ENCODE measurements at places on chromosomes 5 and 9.
A peak's percentile ranks its signal among the peaks of the same experiment; 100 is the strongest.

- DNase-seq, result peak; percentile 85
Observed at GRCh38 chr5:148972974-148973374, 89.9 kb downstream of the SH3TC2 start.

DNA sequence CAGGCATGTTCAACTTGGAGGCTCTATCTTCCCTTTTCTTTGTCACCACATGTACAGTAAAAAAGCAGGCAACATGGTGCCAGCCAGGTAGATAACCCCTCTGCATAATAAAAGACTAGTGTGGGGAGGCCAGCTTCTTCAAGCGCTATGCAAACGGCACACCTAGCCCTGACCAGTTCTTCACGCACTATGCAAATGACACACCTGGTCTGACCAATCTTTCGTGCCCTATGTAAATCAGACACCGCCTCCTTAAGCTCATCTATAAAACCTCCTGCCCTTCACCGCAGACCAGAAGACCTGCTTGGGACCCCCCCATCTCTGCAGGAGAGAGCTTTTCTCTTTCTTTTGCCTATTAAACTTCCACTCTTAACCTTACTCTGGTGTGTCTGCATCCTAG, 28.1 kb upstream of the UGCG start:
- no peak for DNase-seq

GRCh38 chr5:68452286-68452685, 236.7 kb downstream of the PIK3R1 start:
- DNase-seq, result no peak

GRCh38 chr9:107906074-107906473, 416.5 kb upstream of the KLF4 start:
- peak; percentile 13 for DNase-seq

- DNase-seq, result no peak
Observed at GRCh38 chr9:108535526-108535925, 320.3 kb downstream of the ACTL7B start.

DNA sequence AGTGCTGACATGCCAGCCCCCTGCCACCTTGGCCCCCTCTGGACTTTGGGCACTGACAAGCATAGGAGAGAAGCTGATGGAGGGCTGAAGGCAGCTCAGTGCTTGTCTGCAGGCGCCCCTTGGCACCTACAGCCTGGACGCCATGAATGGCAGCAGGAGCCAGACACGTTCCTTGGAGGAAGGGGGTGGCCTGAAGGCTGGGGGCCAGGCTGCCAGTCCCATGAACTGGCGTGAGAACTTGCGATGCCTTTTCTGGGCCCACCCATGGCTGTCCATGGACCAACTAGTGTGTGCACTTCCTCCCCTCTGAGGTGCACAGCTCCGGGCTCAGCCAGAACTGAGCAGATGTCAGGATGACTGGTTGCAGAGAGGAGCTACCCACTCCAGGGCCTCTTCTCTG, 99.0 kb upstream of the RANBP6 start:
- no peak for DNase-seq

DNA sequence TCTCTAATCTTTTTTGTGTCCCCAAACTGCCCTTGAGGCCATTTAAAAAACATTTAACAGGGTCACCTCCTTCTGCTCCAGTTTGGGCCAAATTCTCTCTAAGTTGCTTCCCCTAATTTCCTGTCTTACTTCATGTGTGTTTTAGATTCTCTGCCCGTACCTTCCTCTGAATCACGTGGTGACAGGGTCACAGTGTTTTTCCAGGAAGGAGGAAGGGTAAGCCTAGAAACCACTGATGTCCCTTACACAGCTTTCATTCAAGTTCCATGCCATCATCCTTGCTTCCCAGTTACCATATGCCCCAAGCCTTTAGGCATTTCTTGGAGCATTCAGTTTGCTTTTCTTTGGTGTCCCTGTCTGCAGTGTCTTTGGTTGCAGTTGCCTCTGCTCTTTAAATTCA, 42.4 kb upstream of the MACIR start:
- DNase-seq, result peak; percentile 39

DNA sequence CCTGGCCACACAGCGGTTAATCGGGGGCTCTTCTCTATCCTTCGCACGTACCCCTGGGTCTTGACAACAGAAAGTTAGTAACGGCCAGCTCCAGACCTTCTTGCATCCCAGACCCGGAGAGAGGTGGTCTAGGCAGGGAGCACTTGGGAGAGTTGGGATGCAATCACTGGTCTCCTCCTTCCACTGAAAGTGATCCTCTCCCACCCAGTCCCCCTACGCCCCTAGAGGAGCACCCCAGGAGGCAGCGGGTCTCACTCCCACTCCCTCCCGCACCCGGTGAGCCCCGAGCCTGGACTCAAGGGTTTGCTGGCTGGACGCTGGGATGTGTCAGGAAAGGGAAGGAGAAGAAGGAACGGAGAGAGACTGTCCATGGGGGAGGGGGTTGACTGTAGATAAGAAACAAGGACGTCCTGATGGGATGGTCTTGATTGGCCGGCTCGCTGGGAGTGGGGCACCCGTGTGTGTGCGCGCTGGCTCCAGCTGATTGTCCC, 2.0 kb downstream of the RORB start:
- DNase-seq, result no peak

- no peak for DNase-seq
Observed at GRCh38 chr5:61389609-61390008, 57.6 kb downstream of the ZSWIM6 start.

- DNase-seq, result no peak
Observed at GRCh38 chr5:126454535-126454934, 31.3 kb downstream of the GRAMD2B start.

- DNase-seq, result no peak
Observed at GRCh38 chr5:82387001-82387818, 109.1 kb upstream of the RPS23 start.

DNA sequence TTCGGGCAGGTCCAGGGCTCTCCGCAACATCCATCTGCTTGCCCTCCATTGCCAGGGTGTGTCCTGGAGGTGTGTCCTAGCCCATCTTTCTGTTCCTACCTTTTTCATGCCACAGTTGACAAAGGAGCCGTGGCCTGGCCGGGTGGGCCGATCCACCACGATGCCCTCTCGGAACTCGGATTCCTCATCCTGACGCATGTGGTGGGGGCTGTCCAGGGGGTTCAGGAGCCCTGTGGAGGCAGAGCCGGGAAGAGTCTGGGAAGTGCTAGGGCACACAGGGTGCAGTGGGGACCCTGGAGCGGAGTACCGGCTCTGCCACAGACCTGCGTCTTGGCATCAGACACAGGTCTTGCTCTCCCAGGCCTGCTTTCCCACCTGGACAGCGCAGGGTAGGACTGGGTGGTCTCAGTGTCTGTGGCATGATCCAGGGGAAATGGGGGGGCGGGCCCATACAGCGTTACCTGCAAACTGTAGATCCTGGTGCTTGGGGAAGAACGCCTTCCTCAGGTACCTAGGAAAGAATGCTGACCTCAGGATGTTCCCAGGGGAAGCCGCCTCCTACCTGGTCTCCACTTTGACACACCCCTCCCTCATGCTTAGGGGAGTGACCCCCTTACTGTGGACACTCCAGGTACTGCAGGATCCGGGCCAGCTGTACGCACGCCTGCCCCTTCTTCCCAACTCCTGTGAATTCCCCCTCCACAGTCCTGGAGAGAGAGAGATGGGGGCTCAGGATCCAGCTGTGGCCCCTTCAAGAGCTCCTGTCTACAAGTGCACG, 3.5 kb downstream of the SPOUT1 start:
- no peak for DNase-seq

- peak; percentile 42 for DNase-seq
Observed at GRCh38 chr9:72788966-72789735, 163.7 kb downstream of the ALDH1A1 start.

DNA sequence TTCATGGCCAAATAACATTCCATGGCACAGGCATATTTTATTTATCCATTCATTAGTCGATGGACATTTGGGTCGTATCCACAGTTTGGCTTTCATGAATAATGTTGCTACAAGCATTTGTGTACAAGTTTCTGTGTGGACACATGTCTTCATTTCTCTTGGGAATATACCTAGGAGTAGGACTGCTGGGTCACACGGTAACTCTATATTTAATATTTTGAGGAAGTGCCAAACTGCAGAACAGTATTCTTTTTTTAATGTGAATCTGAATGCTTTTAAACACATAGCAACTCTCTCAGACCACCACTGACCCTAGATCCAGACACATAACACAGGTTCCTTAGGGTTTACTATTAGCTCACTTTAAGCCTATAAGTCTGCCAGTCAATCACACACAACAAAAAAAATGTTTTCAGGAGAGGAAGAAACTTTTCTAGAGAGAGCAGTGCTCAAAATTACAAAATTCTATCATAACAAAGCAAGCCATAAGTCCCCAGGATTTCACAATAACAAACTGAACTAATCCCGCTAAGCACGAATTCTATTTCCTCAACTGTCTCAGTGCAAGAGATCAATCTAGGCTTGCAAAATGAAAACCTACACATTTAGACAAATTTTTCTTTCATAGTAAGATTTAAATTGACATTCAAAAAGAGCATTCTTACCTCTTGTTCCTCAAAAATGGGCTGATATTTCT, 41.8 kb upstream of the GABBR2 start:
- DNase-seq, result no peak

DNA sequence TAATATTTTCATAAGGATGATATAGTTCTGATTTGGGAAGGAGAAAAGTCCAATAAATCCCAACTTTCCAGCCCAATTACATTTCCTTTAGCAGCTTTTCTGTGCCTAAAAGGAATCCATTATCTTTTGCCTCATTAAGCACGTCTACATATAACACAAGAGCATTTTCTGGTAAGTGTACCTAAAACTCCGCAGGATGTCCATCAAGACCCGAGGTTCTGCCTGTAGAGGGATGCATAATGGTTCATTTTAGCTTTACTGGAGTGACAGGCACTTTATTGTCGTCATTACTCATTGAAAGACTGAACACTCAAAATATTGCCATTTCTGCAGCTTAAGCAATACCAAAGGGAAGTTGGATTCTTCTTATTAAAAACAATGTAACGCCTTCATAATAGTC, 669.0 kb downstream of the PRELID2 start:
- DNase-seq, result no peak

DNA sequence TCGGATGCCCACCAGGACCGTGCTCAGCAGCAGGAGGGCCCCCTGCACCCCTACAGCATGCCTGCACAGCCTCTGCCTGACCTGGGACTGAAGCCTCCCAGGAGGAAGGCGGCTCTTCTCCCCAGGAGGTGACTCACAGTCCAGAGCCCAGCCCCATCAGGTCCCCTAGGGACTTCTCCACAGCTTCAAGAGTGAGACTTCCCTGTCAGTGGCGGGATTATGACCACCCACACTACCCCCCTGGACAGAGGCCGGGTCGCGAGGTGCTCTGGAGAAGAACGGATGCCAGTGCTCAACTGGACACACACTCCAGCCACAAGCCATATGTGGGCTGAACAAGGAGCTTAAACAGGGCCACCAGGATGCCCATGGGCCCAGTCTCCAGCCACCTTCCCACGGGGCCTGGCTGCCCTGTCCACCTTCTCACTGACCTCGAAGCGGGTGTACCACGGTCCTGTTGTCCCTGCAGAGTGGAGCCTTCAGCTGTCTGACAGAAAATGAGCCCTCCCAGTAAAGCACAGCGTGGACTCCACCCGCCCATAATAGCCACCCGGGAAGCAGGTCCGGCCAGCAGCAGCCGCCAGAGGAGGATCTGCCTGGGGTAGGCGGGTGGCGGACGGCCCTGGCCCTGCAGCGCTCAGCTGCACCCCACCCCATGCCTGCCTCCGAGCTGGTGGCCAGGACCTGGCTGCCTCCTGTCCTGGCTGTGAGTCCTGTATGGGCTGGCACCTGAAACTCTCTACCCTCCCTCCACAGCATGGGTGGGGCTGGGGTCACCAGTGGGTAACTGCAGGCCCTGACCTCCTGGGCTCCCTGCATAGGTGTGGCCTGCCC, 54.7 kb downstream of the SEMA4D start:
- DNase-seq, result no peak

DNA sequence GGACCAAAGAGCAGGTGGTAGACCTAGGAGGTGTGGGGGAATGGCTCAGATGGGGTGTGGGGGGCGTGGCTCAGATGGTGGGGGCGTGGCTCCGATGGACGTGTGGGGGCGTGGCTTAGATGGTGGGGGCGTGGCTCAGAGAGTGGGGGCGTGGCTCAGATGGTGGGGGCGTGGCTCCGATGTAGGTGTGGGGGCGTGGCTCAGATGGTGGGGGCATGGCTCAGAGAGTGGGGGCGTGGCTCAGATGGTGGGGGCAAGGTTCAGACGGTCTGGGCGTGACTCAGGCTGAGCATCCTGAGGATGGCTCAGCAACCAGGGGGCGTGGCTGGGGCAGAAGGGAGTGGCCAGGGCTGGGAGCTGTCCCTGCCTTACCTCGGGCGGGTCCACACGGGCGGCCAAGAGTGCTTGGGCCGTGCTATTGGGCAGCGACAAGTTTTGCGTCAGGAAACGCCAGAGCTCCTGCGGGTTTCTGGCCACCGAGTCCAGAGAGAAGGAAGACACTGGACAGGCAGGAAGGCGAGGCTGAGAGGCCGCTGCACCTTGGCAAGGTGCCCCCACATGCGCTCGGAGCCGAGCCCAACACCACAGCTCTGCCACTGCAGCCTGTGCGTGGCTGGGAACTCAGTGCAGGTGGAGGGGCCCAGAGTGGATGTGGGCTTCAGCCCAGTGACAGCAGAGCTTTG, 5.9 kb downstream of the ABCA2 start:
- DNase-seq, result peak; percentile 58

DNA sequence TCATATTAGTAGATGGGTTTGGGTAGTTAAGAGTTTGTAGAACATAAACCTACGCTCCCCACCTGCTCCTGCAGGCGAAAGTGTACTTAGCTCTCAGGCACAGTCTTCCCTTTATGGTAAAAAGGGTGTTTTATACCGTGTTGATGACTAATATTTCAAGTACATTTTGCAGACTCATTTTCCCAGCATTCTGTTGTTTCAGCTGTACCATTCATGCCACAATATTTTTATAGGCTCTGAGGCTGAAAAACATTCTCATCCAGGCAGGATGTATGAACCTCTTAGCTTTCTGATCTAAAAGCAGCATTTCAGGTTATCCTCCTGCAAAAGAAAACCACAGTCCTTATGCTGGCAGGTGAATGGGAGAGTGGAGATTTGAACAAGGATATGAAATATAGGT, 231.4 kb downstream of the NR2F1-AS1 start:
- DNase-seq, result peak; percentile 65

DNA sequence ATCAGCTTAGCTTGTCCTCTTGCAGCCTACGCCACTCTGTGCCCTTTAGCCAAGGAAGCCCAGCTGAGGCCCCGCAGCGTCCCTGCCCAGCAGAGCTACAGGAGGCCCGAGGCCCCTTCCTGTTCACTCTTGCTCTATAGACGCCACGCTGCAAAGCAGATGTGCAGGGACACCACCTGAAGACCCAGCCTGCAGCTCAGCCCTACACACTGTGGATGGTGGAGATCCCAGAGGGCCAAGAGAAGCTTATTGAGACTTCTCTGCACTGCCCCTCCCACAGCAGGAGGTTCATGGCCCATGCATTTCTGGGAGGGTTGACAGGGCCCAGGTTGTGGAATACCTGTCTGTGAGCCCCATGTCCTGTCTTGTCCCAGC, 33.6 kb downstream of the IRF1 start:
- DNase-seq, result no peak

All from renal cortical epithelial cell (primary cell).